ENCODE measurements at places on chromosomes 12 and 14. TPM values are rescaled to one million over a fixed set of nuclear protein-coding genes. Genes with fewer than 3 reads are reported as not detected.

The RPS26 gene
- 956 TPM for total RNA-seq

The FAR2 gene
- 51.4 TPM for total RNA-seq

DNA sequence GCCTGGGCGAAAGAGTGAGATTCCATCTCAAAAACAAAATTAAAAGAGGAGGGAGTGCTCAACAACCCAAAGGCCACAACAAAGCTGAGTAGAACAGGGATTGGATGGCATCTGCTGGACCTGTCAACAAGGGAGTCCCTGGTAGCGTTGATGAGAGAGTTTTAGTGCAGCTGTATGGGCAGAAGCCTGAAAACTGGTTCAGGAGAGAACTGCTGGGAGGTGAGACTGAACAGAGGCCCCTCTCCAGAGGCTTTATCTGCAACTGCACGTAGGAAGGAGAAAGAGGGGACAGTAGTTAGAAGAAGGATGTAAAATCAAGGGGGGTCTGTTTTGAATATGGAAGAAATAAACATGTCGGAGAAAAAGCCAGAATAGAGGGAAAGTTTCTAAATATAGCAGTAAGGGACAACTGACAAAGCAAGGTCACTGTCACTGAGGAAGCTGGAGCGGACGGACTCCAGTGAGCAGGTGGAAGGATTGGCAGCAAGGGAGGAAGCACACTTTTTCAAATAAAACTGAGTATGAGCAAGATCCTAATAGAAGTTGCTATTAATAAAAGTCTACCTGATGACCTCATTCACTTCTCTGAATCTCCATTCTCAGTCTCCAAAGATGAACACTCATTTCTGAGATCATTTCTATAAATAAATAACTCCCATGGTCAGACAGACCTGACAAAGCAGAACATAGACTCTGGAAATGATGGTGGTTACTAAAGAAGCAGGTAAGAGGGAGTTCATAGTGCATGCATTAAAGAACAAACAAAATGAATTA, 11.8 kb upstream of the ATF1 start:
- DNase-seq = no peak

GRCh38 chr14:96901227-96901626, 104.0 kb downstream of the VRK1 start:
- DNase-seq = no peak

The AQP6 gene
- total RNA-seq = not detected

The NOVA1 gene
- total RNA-seq = 4.5 TPM

The PLEKHA5 gene
- total RNA-seq = 11.7 TPM

DNA sequence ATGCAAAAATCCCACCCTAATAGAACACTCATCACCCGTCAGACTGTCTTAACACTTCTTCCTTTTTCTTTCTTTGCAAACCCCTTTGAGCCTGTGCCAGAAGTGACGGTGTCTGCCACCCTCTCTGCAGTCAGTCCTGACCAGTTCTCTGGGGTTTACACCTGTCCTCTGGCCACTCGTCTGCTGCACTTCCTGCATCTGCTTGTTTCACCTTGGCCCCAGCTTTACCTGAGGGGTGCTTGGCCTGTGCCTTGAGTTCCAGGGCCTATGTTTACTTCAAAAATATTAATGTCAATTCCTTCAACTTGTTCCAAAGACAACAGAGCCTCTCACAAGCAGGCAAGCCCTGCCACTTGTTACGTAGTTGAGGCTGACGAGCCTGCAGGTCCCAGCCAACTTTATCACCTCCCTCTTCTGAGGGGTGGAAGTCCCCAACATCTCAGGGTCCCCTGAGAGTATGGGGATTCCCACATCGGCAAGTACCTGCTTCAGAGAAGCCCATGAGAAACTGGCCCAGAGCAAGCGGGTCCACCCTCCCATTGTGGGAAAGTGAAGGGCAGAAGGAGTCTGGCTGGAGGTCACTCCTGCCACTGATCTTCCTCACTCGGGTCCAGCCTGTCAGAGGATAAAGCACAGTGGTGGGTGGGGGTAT, 205.4 kb downstream of the DAD1 start:
- no peak for DNase-seq

GRCh38 chr12:56385873-56386272, 23.2 kb upstream of the APOF start:
- no peak for DNase-seq

The POTEG gene
- total RNA-seq = not detected

The TOX4 gene
- 53.0 TPM for total RNA-seq

DNA sequence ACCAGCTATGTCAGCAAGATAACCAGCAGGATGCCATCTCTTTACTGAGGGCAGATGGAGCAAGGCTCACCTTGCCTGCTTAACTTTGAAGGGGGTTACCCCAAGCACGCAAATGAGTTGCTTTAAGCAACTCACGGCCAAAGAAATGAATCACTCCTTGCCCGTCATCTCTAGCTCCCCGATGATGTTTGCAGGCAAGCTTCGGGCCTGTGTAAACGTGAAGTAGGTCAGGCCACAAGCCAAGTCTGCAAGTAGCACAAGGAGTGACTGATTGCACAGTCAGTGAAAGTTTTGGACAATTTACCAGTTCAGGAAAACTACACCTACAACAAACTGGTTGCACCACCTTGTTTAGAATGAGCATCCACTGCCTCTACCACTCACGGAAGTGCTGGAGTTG, 699.7 kb upstream of the TBX3 start:
- no peak for DNase-seq

The SERPINA4 gene
- not detected for total RNA-seq

DNA sequence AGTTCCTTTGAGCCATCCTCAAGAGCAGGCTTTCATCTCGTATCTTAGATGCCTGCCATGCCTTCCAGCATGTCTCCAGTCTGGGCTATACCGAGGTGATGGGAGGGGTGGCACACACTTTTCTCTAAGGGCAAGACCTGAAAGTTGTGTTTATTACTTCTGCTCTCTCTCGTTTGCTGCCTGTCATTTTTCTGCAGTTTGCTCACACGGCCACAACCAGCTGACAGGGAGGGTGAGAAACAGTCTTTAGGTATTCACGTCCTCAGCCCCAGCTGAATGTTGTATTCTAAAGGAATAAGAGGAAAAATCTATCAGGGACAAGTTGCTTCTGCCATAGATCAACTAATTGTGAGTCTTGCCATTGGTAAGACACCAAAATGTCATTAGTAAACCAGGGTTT, 88.0 kb downstream of the TMTC2 start:
- DNase-seq = no peak

The AHNAK2 gene
- total RNA-seq = 47.2 TPM

The DTX1 gene
- 0.34 TPM for total RNA-seq
